ENCODE measurements at places on chromosomes 4 and X.

DNA sequence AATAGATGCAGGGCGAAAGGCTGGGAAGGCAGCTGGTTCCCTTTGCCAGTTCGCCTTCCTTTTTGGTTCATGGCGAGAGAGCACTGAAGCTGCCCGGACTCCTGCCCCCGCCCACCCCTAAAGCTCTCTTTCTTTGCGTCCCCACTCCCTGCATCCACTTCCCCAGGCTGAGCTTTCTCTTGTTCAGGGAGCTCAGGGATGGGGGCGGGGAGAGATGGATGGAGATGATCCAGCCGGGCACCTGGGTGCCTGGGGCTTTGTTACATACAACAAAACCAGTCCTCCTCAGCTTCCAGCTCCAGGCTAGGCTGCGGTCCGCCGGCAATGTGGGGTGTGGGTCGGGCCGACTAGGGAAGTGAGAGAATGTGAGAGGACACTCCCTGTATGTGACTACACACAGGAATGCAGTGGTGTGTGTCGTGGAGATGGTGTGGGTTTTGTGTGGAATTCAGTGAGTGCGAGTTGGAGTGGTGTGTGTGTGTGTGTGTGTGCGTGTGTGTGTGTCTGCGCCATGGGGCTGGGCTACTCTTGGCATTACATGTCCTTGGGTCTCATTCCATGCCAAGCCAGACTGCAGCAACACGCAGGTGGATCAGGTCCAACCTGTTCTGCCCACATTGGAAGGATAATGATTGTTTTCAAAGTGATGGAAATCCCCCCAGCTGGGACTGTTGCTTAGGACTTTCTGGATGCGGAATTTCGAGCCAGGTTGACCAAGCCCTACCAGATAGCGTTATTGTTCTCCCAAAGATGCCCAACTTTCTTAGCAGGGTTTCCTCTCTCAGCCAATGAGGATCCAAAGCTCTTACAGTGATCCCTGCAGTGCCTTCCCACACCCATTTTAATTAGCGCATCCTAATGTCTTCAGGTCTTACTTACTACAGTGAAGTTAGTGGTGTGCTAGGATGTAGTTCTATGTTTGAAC lies 149.4 kb upstream of the CHRDL1 start:
- DNase-seq: no peak

DNA sequence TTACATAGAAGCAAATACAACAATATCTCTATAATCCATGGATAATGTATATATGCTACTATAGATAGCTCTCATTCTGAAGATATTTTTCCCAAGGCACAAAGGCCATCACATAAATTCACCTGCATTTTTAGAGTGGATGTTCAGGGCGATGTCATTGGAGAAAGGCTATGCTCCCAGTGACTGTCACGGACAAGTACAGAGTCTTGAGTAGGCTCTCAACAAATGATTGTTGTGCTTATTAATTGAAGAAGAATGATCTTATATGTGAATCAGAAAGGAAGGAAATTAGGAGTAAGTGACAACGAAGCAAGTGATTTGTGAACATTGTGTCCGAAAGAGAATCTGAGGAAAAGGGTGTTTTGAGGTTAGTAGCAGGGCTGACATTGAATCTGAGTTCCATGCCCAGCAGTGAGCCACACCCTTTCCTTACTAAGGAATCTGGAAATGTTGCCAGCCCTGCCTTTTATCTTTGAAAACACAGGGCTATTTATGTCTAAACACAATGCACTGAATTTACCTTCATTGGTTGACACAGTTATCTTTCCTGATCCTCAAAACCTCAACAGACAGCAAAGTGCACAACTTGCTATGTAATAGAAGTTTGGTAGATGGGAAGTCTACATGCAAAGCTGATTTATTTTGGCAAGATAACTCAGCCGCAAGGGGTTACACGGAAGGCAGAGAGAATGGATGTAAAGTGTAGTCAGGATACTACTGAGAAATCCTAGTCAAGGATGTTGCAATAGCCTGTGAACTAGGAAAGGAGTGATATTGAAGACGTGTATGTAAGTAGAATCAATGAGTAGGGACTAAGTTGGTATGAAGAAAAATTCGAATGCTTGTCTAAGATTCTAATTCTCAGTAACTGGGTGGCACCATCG lies 50.4 kb downstream of the SORBS2 start:
- DNase-seq: no peak

- no peak for DNase-seq
Measured at GRCh38 chr4:95048296-95048695, 290.5 kb downstream of the BMPR1B start.

GRCh38 chr4:47466056-47466785 lies 2.7 kb upstream of the COMMD8 start:
- DNase-seq: no peak

GRCh38 chr4:158786955-158787354 lies 18.1 kb downstream of the FNIP2 start:
- DNase-seq: no peak

DNA sequence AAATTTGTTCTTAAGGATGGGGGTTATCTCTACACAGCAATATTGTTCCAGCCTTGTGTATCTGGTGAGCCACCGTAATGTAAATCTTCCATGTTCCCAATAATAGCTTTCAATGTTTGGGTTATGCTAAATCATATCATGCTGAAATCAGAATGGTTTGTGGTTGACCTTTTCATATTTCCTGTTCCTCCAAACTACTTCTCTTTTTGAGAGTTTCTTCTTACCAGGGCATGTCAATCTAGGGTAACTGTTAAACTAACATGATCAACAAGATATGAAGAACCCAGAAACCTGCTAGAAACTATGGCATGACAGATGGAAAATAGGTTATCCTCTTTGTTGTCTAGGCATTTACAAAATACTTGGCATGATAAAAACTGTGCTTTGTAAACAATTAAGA lies 22.0 kb downstream of the TNMD start:
- no peak for DNase-seq

GRCh38 chr4:78689261-78689660 lies 86.9 kb upstream of the BMP2K start:
- DNase-seq: no peak

GRCh38 chrX:71396576-71396975 lies 30.4 kb downstream of the TAF1 start:
- no peak for DNase-seq

- no peak for DNase-seq
Measured at GRCh38 chr4:21722157-21722839, 226.3 kb downstream of the KCNIP4 start.

- no peak for DNase-seq
Measured at GRCh38 chr4:166518776-166519175, 645.7 kb downstream of the TLL1 start.

GRCh38 chr4:79979785-79980437 lies 93.1 kb downstream of the ANTXR2 start:
- no peak for DNase-seq

- DNase-seq: no peak
Measured at GRCh38 chr4:69896530-69897116, 34.2 kb upstream of the CSN1S1 start.

DNA sequence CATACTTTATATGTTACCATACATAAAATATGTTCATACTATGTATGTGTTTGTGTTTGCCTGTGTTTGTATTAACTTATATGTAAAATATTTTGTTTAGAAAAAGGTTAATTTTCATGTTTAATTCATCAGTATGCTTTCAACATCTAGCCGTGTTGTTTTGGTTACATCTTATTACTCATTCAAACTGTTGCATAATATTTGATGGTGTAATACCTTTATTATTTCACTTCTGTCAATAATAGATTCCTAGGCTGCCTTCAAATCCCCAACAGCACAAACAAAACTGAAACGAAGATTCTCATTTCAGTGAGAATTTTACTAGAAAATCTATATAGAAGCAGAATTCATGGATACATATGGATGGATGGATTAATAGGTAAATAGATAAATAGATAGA lies 462.3 kb upstream of the ADGRL3 start:
- DNase-seq: no peak

DNA sequence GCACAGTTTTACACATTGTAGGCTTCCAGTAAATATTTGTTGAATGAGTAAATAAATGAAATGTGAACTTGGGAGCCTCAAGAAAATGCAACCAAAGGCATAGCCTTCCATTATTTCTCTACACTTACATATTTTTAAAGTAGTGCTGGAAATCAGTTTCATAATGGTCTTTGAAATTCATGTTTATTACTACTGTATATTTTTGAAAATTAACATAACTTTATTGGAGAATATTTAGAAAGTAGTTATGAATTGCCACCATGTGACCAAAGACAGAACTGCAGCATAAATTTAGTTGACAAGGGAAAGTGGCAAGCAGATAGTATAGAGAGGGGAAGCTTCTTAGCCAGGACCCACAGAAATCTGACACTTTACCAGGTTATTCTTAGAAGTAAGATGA lies 6.4 kb downstream of the TCEAL8 start:
- DNase-seq: peak; percentile 5

- no peak for DNase-seq
Measured at GRCh38 chrX:123749643-123750042, 16.8 kb upstream of the THOC2 start.

- DNase-seq: no peak
Measured at GRCh38 chr4:7593646-7594412, 159.1 kb upstream of the PSAPL1 start.

DNA sequence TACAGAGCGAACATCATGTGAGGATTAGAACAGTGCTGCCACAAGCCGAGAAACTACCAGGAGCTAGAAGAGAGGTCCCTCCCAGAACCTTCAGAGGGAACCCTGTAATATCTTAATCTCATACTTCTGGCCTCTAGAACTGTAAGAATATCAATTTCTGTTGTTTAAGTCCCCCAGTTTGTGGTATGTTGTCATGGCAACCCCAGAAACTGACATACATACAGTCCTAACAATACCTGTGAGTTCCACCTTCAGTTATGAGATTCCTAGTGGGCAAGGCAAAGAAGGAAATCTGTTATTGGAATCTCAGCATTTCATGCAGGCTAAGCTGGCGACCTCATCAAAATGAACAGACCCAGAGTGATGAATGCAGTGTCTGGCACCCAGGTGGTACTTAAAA lies 42.5 kb downstream of the ZBTB49 start:
- no peak for DNase-seq
